Urothelium cell line (cell line): ENCODE measurements at places on chromosomes 6 and 20.

- no peak for DNase-seq
Measured at GRCh38 chr6:56804996-56805395, 149.9 kb upstream of the BEND6 start.

GRCh38 chr6:157669747-157670216, 153.3 kb upstream of the SNX9 start:
- peak; percentile 70 for DNase-seq

- DNase-seq = no peak
Measured at GRCh38 chr20:32079655-32080109, 27.6 kb downstream of the HCK start.

- DNase-seq = no peak
Measured at GRCh38 chr6:77962070-77962469, 309.2 kb downstream of the MEI4 start.

DNA sequence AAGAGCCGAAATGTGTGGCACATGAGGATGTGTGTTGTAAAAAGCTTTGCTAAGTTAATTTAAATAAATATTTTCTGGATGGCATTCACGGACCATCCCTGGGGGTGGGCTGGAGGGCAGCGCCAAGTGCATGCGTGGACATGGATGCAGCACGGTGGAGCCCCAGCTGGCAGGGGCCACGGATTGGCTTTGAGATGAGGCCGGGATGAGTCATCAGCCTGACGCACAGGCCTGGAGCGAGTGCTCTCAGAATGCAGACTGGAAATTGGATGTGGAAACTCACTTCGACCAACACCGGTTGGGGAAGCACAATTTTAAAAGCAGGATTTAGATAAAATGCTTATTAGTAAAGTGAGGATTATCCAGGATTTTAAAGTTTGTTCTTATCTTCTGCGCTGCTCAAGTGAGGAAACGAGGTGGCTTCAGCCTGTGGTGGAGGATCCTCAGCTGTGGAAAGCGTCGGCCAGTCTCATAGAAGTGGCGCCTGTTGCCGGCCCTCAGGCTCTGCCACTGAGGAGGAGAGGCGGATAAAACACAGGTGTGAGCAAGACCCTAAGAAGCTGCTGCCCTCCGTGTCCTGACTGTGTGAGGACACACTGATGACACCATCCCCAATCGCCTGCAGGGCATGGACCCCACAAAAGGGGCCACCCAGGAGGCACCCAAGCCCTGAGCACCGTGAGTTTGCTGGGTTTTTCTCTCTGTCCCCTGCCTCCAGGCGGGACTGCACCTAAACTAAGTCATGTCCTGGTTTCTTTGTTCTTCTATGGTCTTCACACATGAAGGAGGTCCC, 279.7 kb downstream of the CDH4 start:
- DNase-seq = peak; percentile 88

GRCh38 chr6:154932515-154933027, 62.5 kb upstream of the TIAM2 start:
- DNase-seq = peak; percentile 86

DNA sequence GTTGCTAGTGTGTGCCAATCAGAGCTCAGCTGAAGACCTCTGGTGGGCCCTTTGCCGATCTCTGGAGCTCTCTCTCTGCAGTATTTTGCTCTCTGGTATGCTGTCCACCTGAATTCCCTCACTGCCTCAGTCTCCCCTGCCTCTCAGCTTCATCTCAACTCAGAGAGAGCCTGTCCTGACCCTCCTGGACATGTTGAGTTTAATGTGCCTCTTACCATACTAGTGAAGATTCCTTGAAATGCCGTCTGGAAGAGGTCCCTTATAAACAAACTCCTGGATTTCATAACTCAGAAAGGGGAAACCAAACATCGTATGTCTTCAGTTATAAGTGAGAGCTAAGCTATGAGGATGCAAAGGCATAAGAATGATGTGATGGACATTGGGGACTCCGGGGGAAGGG, 231.1 kb upstream of the ZNF217 start:
- no peak for DNase-seq

GRCh38 chr6:141990840-141991239, 141.9 kb upstream of the GJE1 start:
- DNase-seq = no peak
